Stimulated activated CD4-positive, alpha-beta T cell treated with anti-CD3 and anti-CD28 coated beads, TNF-alpha, amount 100 ng/mL, for 1 hour (primary cell): ENCODE measurements at places on chromosomes 11 and 22.

DNA sequence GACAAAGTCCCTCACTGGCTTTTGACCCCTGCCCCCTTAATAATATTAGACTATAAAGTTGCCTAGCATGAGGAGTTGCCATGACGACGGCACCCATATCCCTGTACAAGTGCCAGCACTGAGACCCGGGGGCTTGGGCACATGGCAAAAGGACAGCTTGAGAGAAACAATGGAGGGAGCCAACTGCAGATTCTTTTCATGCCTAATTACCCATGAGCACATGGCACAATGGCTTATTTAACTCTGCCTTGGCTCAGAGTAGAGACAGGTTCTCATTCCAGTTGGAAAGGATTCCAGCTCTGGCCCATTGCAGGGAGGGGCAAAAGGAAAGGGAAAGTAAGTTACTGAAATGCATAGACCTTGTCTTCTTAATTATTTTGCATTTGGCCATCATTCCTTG, 261.2 kb upstream of the UBASH3B start:
- no peak for DNase-seq

DNA sequence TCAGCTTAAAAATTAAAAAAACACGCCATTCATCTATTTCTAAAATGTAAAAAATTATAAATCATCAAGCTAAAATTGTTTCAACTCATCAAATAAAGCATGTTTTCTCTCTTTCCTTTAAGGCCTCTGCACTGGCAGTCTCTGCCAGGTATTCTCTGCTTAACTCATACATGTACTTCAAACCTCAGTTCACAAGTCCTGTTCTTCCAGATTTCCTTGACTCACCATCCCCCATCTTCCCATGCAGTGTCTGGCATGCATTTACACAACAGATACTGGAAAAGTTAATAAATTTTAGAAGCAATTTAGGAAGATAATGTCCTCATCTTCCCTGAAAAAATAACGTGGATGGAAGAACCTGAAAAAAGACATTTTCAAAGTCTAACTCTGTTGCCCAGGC, 32.5 kb downstream of the CSTF3 start:
- no peak for DNase-seq

DNA sequence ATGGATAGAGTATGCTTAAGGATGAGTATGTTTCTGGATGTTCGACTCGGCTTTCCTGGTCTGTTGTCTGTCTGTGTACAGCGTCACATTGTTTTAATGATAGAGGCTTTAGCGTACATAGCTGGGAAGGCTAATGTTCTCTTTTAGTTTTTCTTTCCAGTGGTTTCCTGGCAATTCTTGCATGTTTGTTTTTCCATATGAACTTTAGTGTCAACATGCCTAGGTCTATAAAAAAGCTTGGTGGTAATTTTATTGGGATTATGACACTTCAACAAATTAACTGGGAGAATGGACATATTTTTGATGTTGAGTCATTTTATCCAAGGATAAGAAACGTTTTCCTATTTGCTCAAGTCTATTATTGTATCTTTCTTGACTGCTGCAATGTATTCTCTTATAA, 17.6 kb downstream of the F2 start:
- DNase-seq: no peak

DNA sequence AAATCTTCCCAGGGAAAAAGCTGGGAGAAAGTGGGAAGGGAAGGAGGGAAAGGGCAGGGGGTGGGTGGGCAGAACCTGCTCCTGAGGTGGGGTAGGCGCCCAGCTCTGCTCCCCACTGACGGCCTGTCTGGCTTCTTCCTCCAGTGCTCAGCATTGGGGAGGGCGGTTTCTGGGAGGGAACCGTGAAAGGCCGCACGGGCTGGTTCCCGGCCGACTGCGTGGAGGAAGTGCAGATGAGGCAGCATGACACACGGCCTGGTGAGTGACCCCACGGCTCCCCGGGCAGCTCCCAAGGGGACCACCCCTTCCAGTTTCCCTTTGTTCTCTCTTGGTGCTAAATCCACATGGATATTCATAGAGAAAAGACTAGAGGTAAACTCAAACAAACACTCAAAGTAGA, 25.9 kb downstream of the SHANK3 start:
- no peak for DNase-seq

DNA sequence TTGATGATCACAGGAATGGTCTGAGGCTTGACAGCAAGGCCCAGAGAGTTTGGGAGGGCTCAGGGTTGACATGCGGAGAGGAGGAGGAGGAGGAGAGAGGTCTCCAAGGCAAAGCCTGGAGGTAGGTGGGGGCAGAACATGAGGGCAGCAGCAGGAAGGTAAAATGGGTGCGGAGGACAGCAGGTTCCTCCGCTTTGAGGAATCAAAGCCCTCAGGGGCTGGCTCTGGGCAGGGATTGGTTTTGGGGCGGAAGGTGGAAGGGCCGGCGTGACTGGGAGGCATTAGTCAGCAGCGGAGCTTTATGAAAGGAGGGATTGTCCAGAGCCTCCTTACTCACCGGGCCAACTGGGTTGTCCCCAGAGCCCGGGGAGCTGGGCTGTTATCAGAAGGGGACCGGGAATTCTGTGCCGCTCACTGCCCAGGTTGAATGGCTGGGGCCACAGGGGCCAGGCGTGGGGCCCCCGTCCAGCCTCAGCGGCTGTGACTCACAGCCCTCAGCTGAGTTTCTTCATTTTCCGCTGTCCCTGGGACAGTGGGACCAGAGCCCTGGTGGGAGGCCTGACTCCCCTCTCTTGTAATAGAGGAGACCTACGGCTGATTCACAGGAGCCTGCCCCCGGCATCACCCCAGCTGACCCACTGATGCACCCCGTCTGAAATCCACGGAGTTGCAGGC, 36.2 kb downstream of the LIF start:
- no peak for DNase-seq

GRCh38 chr22:29320546-29320945, 5.0 kb upstream of the RASL10A start:
- DNase-seq: no peak
